H7 (cell line): ENCODE measurements at places on chromosomes 2 and 18. TPM values are rescaled to one million over a fixed set of nuclear protein-coding genes. Genes with fewer than 3 reads are reported as not detected.

Gene CYRIA
- 1.5 and 1.7 TPM in 2 replicates for total RNA-seq

Gene CNNM4
- total RNA-seq, result 10.8 and 15.8 TPM in 2 replicates

Gene VSNL1
- 32.8 and 34.8 TPM in 2 replicates for total RNA-seq

Gene KCNF1
- total RNA-seq, result 3.0 and 5.4 TPM in 2 replicates

Gene SETBP1
- 1.8 and 3.3 TPM in 2 replicates for total RNA-seq

Gene SEMA4F
- 1.1 and 1.3 TPM in 2 replicates for total RNA-seq

Gene PIAS2
- 24.2 and 32.8 TPM in 2 replicates for total RNA-seq

Gene HMSD
- 0.15 and 0.17 TPM in 2 replicates for total RNA-seq

Gene SKOR2
- 0.07 and 0.15 TPM in 2 replicates for total RNA-seq

Gene SLC4A5
- total RNA-seq, result 0.90 and 1.1 TPM in 2 replicates

Gene PIEZO2
- 3.0 and 6.5 TPM in 2 replicates for total RNA-seq

Gene AOX1
- 2.4 and 7.6 TPM in 2 replicates for total RNA-seq

Gene DTNA
- total RNA-seq, result 24.9 and 30.1 TPM in 2 replicates

Gene NT5DC4
- not detected in 2 replicates for total RNA-seq

Gene UGT1A5
- total RNA-seq, result not detected in 2 replicates

Gene FHOD3
- total RNA-seq, result 1.8 and 2.1 TPM in 2 replicates

Gene IHH
- total RNA-seq, result 1.1 TPM in 2 replicates

Gene ABCG8
- total RNA-seq, result not detected in 2 replicates

Gene CXCR4
- total RNA-seq, result 9.6 and 62.1 TPM in 2 replicates

Gene MYO5B
- 2.7 and 3.7 TPM in 2 replicates for total RNA-seq

Gene RBM44
- total RNA-seq, result 0.94 and 1.6 TPM in 2 replicates

Gene SPEG
- 25.3 and 27.4 TPM in 2 replicates for total RNA-seq

Gene KCNE4
- total RNA-seq, result not detected in 2 replicates

Gene PAX8
- total RNA-seq, result not detected in 2 replicates

Gene POTEJ
- total RNA-seq, result not detected in 2 replicates
